ENCODE measurements at places on chromosomes 2 and 18.

- DNase-seq = no peak
These were observed 64.7 kb upstream of the KLF7 start for GRCh38 chr2:207230261-207231105.

GRCh38 chr2:176132205-176133171 is 3.0 kb downstream of the HOXD8 start:
- DNase-seq = no peak

DNA sequence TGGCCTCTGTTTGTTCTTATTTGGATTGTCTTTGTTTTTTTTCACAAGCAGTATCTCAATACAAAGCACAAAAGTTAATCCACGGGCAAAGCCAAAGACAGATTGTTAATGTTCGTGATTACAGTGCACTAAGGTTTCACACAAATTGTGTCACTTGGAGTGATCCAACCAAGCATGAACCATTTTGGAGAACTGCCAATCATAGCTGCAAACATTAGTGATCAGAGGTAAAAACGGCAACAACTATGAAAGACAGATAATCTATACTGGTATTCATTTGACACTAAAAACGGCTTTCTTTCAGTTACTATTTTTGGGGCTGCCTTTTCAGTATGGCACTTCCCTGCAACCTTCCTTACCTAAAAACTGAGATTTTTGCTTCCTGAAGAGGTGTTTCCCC is 213.1 kb upstream of the GULP1 start:
- DNase-seq = no peak

- no peak for DNase-seq
These were observed 46.7 kb downstream of the LYPD1 start for GRCh38 chr2:132623096-132623839.

GRCh38 chr18:26438980-26439379 is 109.4 kb downstream of the KCTD1 start:
- DNase-seq = no peak

DNA sequence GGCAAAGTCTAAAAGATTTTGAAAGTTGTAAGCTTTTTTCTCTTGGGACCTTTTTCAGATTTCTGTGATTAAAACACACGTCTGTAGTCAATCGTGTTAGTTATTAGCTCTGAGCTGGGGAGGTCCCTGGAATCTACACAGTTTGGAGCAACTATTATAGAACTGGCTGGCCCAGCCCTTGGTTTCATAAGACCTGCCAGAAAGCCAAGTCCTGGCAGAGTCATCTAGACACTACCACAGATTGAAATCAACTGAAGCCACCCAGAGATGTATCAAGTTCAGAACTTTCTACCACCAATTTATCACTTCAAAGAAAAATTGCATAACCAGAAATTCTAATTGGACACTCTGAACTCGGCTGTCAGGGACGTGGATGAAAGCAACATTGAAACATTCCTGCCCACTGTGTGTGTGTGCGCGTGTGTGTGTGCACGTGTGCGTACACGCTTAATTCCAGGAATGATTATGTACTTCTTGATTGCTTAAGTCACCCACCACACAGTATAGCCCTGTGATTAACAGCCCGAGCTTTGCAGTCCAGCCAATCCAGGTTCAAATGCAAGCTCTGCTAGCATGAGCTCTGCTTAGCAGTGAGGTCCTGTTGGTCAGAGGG is 126.3 kb downstream of the TPGS2 start:
- DNase-seq = no peak

DNA sequence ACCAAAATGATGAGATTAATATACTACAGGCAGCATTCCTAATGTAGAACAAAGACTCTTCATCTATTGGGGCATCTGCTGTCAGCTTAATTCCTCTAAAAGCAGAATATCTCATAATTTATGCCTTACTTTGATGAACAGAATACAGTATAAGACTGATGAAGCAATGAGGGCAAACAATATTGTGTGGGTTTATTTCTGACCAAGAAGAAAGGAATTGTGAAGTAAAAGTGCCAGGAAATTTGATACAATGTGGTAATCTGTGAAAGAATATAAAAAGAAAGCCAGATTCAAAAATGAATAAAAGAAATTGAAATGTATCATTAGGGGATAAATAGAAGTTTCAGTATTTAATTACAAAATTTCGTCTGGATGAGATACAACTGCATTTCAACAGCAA is 78.8 kb upstream of the TTC21B start:
- no peak for DNase-seq

GRCh38 chr2:156563994-156564753 is 128.0 kb downstream of the GPD2 start:
- no peak for DNase-seq

GRCh38 chr18:13649397-13650390 is 76.7 kb downstream of the FAM210A start:
- DNase-seq = no peak

DNA sequence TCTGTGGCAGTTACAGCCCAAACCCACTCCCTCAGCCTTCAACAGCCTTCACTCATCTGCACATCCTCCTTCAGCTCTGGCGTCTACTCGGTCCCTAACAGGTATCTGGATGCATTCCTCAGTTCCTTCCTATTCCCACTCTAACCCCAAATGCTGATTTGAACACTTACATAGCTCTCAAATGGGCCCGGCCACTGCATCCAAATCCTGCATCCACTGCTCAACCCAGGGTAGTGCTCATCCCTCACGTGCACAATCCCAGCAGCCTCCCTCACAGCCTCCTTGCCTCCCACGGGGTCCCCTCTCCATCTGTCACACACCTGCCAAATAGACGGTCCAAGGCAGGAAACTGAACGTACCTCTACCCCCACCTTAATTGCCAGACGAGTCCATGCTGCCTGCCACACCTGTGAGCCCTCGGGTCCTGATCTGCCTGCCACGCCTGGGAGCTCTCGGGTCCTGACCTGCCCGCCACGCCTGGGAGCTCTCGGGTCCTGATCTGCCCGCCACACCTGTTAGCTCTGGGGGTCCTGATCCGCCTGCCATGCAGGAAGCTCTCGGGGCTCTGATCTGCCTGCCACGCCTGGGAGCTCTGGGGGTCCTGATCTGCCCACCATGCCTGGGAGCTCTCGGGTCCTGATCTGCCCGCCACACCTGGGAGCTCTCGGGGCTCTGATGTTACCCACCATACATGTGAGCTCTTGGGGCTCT is 9.9 kb downstream of the OR6B3 start:
- DNase-seq = no peak

GRCh38 chr2:128326346-128326745 is 7.7 kb upstream of the HS6ST1 start:
- no peak for DNase-seq

GRCh38 chr2:238956676-238957075 is 108.8 kb downstream of the TWIST2 start:
- DNase-seq = no peak

DNA sequence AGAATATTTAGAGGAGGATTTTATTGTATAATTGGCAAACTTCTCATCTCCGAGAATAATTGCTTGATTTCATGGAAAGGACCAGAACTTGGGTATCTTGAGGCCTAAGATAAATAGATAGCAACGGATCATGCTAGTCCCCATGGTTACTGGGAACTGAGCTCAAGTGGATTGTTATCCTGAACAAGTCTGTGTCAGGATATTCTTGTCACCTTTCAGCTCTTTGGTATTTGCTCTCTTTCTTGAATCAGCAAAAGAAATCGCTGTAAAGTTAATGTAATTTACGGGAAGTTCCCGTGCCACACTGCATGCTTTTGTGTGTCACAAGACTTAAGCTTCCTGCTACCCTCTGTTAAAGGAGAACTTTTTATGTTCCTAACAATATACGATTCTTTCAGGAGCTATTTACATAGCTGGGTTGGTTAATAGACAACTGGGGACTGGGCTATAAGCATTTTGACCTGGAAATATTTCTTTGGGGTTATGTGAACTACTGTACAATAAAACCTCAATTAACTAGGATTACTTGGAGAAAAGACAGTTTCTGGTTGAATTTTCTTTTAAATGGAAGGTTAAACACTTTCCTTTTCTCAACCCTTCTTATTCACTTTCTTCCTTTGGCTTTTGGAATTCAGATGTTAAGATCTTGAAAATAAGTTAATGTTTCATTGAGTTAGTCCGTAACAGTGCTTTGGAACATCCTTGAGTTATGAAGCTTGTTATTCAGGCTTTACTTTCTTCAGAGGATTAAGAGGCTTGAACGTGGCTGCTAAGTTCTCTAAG is 151.2 kb downstream of the FMNL2 start:
- no peak for DNase-seq

DNA sequence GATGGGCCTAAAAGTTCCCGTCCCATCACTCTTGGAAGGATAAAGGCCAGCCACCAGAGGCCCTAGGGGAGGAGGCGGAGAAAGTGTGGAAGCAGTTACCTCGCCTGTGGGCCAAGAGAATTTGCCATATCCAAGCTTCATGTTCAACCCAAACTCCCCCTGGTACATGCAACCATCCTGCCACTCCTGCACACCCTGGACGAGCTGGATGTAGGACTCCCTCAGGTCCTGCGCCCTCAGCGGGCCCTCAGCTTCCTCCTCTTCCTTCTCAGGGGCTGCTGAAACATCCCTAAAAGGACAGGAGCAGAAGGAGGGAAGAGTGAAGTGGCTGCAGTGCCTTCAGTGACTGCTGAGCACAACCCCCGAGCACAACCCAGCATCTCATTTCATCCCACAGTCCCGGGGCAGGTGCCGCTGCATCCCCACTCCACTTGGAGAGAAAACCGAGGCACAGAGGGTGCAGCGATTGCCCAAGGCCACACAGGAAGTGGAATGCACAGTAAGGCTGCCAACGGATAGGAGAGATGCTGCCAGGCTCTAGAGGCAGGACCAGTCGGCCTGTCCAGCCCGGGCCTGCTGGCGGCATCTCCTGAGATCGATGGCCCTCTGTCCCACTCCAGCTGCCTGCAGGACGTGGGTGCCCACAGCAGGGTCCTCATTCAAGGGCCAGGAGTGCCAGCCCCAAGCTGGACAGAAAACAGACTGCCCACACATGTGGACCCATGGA is 2.9 kb downstream of the ANKMY1 start:
- DNase-seq = no peak

- DNase-seq = no peak
These were observed 371.7 kb upstream of the RND3 start for GRCh38 chr2:150859162-150859561.

GRCh38 chr2:8009010-8009597 is 672.8 kb upstream of the ID2 start:
- no peak for DNase-seq

DNA sequence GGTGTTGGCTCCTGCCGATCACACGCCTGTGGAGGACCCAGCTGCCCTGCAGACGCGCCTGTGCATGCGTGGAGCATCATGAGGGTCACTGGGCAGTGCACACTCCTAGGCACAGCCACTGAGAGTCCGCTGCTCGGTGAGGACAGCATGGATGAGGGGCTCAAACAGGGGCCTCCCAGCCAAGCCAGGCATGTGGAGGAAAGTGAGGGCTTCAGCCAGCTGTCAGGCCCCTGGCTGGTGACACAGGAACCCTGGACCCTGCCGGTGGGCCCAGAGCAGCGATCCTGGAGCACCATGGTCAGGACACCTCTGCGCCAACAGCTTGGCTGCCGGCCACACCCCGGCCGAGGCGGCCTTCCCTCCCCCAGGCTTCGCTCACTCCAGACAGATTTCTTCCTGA is 171.2 kb downstream of the RTP5 start:
- DNase-seq = no peak

- no peak for DNase-seq
These were observed 579 bp downstream of the STAT4 start for GRCh38 chr2:191150230-191150599.

GRCh38 chr18:23365602-23366001 is 87.5 kb upstream of the RIOK3 start:
- DNase-seq = no peak

DNA sequence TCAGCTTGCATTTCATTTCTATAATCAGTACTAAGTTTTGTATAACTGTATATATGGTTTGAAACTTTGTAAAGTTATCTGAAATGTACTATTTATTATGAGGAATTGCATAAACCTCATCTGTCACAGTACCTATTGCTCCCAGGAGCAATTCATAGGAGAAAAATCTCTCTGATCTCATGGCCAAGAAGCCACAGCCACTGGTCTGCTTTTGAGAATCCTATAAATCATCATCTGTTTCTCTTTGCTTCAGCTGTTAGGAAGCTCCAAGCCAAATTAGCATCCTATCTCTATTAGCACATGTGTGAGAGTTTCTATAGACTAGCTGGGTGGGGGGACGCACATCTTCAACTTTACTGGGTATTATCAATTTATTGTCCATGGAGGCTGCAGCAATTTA is 210.3 kb downstream of the CYP26B1 start:
- no peak for DNase-seq

DNA sequence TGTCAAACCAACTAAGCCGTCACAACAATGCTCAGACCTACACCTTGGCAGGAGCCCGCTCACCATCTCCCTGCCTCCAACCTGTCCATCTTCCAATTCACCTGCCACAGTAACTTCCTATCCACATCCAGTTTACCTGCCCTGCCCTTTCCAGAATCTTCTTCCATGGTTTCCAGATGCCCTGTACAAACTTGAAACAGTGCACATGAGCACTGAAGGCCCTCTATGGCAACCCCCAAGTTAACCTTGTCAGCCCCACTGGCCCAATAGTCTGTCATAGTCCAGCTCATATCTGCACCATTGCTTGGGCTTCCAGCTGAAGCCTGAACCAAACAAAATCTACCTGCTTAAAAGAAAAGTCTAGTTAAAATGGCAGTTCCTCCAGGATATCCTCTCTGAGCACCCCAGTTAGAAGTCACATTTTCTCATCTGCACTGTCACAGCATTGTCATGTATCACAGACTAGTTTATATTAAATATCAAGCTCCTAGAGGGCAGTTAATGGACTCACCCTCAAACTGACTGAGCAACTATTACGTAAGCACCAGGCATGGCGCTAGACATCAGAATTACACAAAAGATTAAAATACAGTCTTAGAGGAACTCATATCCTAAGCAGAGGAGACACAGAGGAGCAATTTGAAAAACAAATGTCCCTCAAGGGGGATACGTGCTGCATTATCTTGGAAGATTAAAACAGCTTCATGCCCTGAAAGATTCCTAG is 11.6 kb downstream of the NFE2L2 start:
- no peak for DNase-seq

- DNase-seq = no peak
These were observed 13.3 kb downstream of the ANKRD44 start for GRCh38 chr2:197297266-197297665.

DNA sequence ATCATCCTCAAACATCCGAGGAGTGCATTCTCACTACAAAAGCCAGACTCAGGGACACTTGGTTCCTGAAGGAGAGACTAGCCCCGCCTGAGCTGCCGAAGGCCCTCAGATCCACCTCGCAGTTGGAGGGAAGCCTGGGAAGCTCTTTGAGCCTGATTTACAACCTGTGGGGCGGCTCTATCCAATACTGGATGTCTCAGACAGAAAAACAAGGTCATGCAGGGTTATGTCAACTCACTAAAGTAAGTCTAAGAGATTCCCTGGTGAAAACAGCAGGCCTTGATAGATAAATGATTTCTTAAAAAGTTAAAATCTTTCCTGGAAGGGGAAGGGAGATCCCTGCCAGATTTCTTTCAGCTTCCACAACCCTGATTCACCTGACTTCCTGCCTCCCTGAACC is 284.3 kb downstream of the CYP26B1 start:
- no peak for DNase-seq

GRCh38 chr2:236075802-236076201 is 92.4 kb downstream of the GBX2 start:
- DNase-seq = no peak

GRCh38 chr2:171512014-171512413 is 10.3 kb upstream of the CYBRD1 start:
- no peak for DNase-seq

Measured in activated T-helper 1 cell treated with Interleukin-2 at 50 U/mL for 16 hours (primary cell).